ENCODE measurements at places on chromosomes 7 and 10.

GRCh38 chr7:39465055-39465929 is 100.9 kb upstream of the YAE1 start:
- peak; percentile 18 for DNase-seq

- no peak for DNase-seq
Measured at GRCh38 chr7:55792048-55792447, 70.5 kb downstream of the SEPTIN14 start.

- DNase-seq: no peak
Measured at GRCh38 chr7:16402091-16402490, 19.2 kb downstream of the CRPPA start.

DNA sequence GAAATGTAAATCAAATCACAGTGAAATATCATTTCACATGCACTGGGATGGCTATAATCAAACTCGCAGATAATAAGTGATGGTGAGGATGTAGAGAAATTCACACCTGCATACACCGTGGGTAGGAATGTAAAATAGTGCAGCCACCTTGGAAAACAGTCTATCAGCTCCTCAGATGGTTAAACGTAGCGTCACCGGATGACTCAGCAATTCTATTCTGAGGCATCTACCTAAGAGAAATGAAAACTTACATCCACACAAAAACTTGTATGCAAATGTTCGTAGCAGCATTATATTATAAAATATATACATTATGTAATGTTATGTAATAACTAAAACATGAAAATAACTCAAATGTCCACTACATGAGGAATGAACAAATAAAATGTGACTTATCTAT is 38.9 kb downstream of the SH3PXD2A start:
- DNase-seq: no peak

- no peak for DNase-seq
Measured at GRCh38 chr7:122290476-122290875, 14.1 kb downstream of the FEZF1 start.
